ENCODE measurements at places on chromosomes 16 and 17.

- no peaks in the 10 kb centered on the region for H3K36me3 ChIP-seq
- H3K4me1 ChIP-seq: no peaks in the 10 kb centered on the region
- H3K27ac ChIP-seq: no peak overlapping the region
- no peak overlapping the region for H3K4me3 ChIP-seq
These were observed 26.3 kb upstream of the ETV4 start for GRCh38 chr17:43572368-43572980.

GRCh38 chr16:47449788-47450187 is 11.1 kb downstream of the ITFG1 start:
- H3K4me3 ChIP-seq: no peak overlapping the region
- H3K27ac ChIP-seq: no peak overlapping the region
- DNase-seq: no peak

- no peaks in the 10 kb centered on the region for H3K36me3 ChIP-seq
- H3K27me3 ChIP-seq: no peaks in the 10 kb centered on the region
- H3K4me3 ChIP-seq: no peak overlapping the region
- no peak for DNase-seq
These were observed 52.8 kb downstream of the CDH11 start for GRCh38 chr16:65069065-65069464.

- H3K27me3 ChIP-seq: no peaks in the 10 kb centered on the region
- H3K27ac ChIP-seq: no peak overlapping the region
- H3K4me1 ChIP-seq: no peaks in the 10 kb centered on the region
- no peak for DNase-seq
- H3K4me3 ChIP-seq: no peak overlapping the region
These were observed 6.0 kb upstream of the CPD start for GRCh38 chr17:30372755-30373154.

DNA sequence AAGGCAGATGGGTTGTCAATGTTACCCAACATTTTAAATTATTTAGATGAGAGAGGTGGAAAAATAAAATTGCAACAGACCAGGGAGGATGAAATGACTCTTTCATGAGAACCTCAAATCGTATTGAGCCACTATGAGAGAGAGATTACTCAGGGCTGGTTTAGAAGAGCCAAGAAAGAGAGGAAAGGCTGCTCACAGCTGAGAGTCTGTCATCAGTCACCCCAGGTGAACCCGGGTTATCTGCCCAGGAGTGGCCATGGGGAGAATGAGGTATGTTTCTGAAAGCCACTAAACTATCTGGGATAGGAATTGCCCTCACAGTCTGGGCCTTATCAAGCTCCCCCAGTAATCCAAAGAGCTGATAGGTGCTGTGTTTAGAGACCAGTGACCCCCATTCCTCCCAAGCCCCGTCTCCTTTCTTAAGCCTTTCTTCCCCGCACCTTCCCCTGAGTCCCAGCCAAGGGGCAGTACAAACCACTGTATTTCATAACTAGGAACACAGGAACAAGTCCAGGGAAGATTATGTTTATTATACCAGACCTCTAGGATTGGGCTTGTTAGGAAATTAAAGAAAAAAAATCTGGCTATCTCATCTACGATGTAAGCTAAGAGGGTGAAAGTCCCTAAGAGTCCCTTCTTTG is 158.9 kb upstream of the NOL11 start:
- no peak for DNase-seq
- no peaks in the 10 kb centered on the region for H3K4me1 ChIP-seq

GRCh38 chr17:78112518-78113471 is 15.8 kb downstream of the TMC6 start:
- H3K36me3 ChIP-seq: peaks cover 85% of the 10 kb centered on the region
- H3K4me3 ChIP-seq: no peak overlapping the region
- peaks cover 22% of the 10 kb centered on the region for H3K4me1 ChIP-seq
- H3K27ac ChIP-seq: peak overlapping the region; percentile 26

GRCh38 chr16:1900452-1900774 is 17.8 kb downstream of the HS3ST6 start:
- H3K4me1 ChIP-seq: no peaks in the 10 kb centered on the region
- no peak overlapping the region for H3K4me3 ChIP-seq
- no peaks in the 10 kb centered on the region for H3K27me3 ChIP-seq
- no peaks in the 10 kb centered on the region for H3K36me3 ChIP-seq

DNA sequence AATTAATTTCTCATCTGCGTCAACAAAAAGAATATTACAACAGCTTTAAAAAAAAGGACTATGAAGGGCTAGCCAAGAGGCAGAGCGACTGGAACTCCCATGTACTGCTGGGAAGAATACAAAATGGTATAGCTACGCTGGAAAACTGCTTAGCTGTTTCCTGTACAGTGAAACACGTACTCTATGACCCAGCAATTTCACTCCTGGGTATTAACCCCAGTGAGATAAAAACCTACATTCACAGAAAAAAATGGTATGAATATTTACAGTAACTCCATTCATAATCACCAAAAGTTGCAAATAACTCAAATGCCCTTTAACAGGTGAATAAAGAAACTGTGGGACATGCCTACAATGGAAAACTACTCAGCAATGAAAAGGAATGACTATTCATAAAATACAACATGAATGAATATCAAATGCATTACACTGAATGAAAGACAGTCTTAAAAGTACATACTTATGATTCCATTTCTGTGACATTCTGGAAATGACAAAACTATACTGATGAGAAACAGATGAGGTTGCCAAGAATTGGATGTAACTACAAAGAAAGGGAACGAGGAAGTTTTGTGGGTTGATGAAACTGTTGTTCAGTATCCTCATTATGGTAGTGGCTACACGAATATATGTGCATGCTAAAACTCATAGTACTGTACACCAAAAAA is 27.6 kb downstream of the CMTM4 start:
- no peaks in the 10 kb centered on the region for H3K36me3 ChIP-seq
- no peak overlapping the region for H3K4me3 ChIP-seq
- DNase-seq: no peak
- H3K4me1 ChIP-seq: no peaks in the 10 kb centered on the region

GRCh38 chr17:77610972-77611521 is 347.5 kb upstream of the TNRC6C start:
- H3K4me1 ChIP-seq: peaks cover 22% of the 10 kb centered on the region
- H3K27me3 ChIP-seq: no peaks in the 10 kb centered on the region

DNA sequence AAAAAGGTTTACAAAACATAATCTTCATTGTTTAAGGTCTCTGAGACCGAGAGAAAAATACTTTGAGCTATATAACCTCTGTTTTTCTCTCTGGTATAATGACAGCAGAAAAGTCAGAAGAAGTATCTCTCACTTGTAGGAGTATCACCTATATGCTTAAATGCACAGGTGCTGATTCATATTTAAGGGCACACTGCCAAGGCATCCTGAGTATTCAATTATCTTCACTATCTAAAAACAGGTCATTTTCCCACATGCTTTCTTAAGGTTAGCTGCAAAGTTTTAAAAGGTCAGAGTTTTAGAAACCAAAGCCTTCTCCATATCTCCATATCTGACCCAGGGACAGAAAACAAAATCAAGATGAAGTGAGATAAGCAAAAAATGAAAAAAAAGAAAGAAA is 99.3 kb upstream of the C17orf78 start:
- no peaks in the 10 kb centered on the region for H3K4me1 ChIP-seq
- no peak overlapping the region for H3K4me3 ChIP-seq
- H3K27ac ChIP-seq: no peak overlapping the region
- H3K36me3 ChIP-seq: peaks cover 2% of the 10 kb centered on the region
- no peaks in the 10 kb centered on the region for H3K27me3 ChIP-seq

GRCh38 chr16:25052530-25052929 is 37.4 kb upstream of the ARHGAP17 start:
- H3K4me3 ChIP-seq: no peak overlapping the region
- DNase-seq: no peak
- H3K4me1 ChIP-seq: peaks cover 34% of the 10 kb centered on the region
- H3K27ac ChIP-seq: no peak overlapping the region

DNA sequence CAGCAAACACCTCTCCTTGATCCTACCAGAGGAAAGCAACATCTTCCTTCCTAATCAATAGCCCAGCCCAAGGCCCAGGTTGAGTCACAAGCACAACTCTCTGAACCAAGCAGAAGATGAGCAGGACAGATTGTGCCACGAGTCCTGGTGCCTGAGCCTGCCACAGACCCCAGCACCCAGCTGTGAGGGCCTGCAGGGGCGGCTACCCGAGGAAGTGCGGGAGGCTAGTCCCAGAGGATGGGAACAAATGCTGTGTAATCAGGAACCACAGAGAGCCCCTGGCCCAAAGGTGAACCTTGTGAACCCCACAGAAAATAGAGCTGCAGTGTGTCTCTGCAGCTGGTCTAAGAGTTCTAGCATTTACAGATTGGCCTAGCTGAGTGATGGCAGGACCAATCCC is 126.8 kb upstream of the HSBP1 start:
- no peak overlapping the region for H3K4me3 ChIP-seq
- H3K4me1 ChIP-seq: no peaks in the 10 kb centered on the region
- no peaks in the 10 kb centered on the region for H3K36me3 ChIP-seq
- no peaks in the 10 kb centered on the region for H3K27me3 ChIP-seq

- no peak overlapping the region for H3K27ac ChIP-seq
- H3K27me3 ChIP-seq: no peaks in the 10 kb centered on the region
- no peak overlapping the region for H3K4me3 ChIP-seq
- no peaks in the 10 kb centered on the region for H3K4me1 ChIP-seq
- no peak for DNase-seq
These were observed 674.4 kb downstream of the TOX3 start for GRCh38 chr16:51872524-51872923.

DNA sequence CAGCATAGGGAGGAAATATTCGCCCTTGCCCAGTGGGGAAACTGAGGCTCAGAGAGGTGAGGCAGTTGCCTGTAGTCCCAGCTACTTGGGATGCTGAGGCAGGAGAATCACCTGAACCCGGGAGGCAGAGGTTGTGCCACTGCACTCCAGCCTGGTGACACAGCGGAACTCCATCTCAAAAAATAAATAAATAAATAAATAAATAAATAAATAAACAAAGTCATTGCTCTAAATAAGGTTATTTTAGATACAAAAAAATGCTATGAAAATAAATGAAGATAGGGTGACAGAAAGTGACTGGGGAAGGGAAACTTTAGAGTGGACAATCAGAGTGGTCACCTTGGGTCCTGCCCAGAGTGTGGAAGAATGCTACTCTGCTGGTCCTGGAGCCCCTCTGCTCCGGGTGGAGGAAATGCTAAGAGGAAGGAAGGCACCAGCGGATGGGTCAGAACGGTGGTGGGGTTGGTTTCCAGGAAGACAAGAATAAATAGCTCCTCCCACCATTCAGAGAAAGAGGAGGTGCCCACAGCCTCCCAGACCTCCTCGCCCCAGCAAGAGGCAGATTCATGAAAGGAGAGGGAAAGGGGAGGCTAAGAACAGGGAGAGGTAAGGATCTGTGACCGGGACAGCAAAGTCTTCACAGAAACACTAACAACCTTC is 17.6 kb downstream of the TRPV3 start:
- no peak for DNase-seq
- H3K4me3 ChIP-seq: no peak overlapping the region
- peaks cover 8% of the 10 kb centered on the region for H3K4me1 ChIP-seq
- no peaks in the 10 kb centered on the region for H3K27me3 ChIP-seq

DNA sequence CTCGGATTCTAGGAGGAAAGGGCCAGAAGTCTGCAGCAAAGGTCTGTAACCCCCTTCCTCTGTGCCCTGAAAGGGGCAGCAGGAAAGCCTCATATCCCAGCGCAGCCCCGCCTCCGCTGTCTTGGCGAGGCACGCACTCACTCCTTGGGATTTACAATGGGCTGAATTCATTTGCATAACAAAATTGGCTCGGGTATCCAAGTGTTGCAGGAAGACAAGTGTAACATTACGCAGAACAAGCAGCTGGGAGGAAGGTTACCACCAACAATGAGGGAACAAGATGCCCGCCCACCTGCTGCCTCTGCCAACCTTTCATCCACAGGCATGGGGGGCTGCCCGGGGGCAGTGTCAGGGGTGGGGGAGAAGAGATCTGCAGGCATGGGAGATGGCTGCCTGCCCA is 130.4 kb downstream of the MRM1 start:
- DNase-seq: no peak
- H3K36me3 ChIP-seq: no peaks in the 10 kb centered on the region
- peaks cover 47% of the 10 kb centered on the region for H3K27me3 ChIP-seq
- peaks cover 6% of the 10 kb centered on the region for H3K4me1 ChIP-seq
- H3K27ac ChIP-seq: no peak overlapping the region
- H3K4me3 ChIP-seq: no peak overlapping the region

DNA sequence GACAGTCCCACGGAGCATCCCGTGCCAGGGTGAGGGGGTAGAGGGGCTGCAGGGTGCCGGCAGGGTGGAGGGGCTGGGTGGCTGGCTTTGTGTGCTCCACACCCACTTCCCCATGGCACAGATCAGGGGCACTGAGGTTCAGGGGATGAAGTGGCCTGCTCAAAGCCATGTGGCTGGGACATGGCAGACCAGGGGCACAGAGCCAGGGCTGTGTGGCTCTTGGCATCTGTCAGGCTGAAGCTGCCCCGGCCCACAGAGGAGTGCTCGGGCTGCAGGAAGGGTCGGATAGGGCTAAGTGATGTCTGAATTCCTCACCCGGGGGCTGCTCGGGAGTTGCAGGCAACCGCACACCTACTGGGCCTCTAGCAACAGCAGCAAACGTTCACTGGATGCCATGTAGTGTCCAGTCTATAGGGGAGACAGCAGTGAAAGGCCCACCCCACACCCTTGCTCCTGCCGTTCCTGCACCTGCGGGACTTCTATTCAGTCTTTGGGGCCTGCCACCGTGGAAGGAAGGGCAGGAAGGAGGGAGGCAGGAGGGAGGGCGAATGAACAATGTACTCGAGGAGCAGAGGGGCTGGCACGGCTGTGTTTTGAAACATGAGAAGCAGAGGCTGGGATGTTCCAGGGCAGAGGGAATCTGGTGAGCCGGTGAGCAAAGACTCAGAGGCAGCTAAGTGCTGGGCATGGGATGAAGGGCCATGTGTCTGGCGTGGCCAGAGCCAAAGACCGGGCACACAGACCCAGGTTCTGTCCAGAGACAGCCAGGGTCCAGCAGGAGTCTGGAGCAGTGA is 15.1 kb downstream of the SLC5A10 start:
- H3K27ac ChIP-seq: no peak overlapping the region
- H3K27me3 ChIP-seq: no peaks in the 10 kb centered on the region
- no peaks in the 10 kb centered on the region for H3K4me1 ChIP-seq
- H3K36me3 ChIP-seq: peaks cover 8% of the 10 kb centered on the region

GRCh38 chr16:66383551-66383950 is 17.1 kb downstream of the CDH5 start:
- no peaks in the 10 kb centered on the region for H3K4me1 ChIP-seq
- H3K27me3 ChIP-seq: no peaks in the 10 kb centered on the region
- H3K36me3 ChIP-seq: no peaks in the 10 kb centered on the region
- DNase-seq: no peak
- H3K4me3 ChIP-seq: no peak overlapping the region
- H3K27ac ChIP-seq: no peak overlapping the region

- DNase-seq: no peak
- no peak overlapping the region for H3K27ac ChIP-seq
- no peak overlapping the region for H3K4me3 ChIP-seq
- peaks cover 10% of the 10 kb centered on the region for H3K4me1 ChIP-seq
- H3K36me3 ChIP-seq: no peaks in the 10 kb centered on the region
These were observed 3.7 kb upstream of the PYCR1 start for GRCh38 chr17:81940538-81941483.

DNA sequence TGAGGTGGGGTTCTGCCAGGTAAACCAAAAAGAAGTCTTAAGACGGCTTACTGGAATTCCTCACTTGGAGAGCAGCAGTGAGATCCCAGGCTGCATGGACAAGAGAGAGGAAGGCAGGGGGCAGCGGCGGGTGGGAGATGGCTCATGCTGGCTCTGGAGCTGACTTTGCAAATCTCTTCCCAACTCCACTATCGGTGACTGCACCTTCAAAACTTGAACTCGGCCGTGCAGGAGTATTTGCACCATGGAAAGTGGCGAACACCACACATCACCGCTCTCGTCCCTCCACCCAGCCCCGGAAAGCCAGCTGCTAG is 16.7 kb downstream of the CA5A start:
- peaks cover 9% of the 10 kb centered on the region for H3K4me1 ChIP-seq
- no peak for DNase-seq
- H3K36me3 ChIP-seq: no peaks in the 10 kb centered on the region
